ENCODE measurements at places on chromosomes 6 and 20.

DNA sequence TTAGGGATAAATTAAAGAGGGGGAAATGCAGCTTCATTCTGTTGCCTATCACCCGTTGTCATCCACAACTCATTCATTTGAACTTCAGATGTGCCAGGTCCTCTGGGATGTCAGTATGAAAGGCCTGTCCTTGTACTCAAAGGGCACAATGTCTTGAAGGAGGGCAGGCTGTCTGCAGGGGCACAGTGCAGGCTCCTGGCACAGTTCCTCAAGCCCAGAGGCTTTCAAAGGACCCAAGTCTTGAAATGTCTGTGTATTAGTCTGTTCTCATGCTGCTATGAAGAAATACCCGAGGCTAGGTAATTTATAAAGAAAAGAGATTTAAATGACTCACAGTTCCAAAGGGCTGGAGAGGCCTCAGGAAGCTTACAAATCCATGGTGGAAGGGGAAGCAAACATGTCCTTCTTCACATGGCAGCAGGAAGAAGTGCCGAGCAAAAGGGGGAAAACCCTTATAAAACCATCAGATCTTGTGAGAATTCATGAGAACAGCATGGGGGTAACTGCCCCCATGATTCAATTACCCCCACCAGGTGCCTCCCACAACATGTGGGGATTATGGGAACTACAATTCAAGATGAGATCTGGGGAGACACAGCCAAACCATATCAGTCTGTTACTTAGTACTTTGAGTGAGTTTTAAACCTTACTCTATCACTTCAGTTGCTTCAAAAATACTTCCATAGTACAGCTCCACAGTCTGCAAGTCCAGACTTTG, 9.4 kb downstream of the SNX9 start:
- DNase-seq = no peak

- no peak for DNase-seq
Measured at GRCh38 chr20:36786663-36787062, 13.1 kb upstream of the DSN1 start.

GRCh38 chr6:36740818-36741179, 43.2 kb downstream of the RAB44 start:
- no peak for DNase-seq

GRCh38 chr20:36411861-36412454, 105.8 kb downstream of the DLGAP4 start:
- DNase-seq = no peak

DNA sequence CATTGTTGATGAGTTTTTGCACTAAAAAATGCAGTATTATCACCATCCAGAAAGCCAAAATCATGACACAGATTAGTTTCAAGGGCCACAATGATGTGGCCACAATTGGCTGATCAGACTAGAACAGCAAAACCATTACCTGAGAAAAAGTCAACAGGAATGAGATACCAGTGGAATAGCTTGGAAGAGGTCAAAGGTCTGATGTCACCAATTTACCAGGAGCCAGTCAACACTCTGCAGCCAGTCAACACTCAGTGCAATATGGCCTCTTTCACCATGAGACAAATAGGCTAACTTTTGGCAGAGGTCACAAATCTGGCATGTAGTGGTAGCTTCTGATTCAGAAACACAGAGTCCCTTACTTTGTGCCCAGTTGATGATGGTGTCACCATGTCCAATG, 7.5 kb upstream of the ASIP start:
- DNase-seq = no peak

- no peak for DNase-seq
Measured at GRCh38 chr6:54289426-54289825, 18.8 kb upstream of the TINAG start.

- DNase-seq = no peak
Measured at GRCh38 chr6:108903796-108904195, 55.6 kb downstream of the ARMC2 start.

GRCh38 chr6:63440594-63440993, 120.8 kb upstream of the LGSN start:
- DNase-seq = no peak

DNA sequence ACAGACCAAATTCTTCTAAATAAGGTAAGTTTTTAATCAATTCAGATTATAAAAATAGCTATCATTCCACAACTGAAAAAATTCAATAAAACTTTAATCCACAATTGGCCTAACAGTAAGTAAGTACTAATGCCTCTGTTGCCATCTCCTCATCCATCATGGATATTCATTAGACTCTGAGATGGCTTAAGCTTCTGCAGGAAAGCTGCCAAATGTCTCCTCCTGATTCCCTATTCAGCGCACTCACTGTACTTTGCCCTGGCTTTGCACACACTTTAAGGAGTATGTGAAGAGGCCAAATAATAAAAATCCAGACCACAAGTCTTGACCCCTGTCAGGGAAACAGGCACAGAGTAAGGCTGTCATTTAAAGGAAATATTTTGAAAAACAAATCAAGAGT, 23.6 kb downstream of the PGM3 start:
- no peak for DNase-seq

- DNase-seq = no peak
Measured at GRCh38 chr6:71043902-71044301, 87.0 kb upstream of the B3GAT2 start.

DNA sequence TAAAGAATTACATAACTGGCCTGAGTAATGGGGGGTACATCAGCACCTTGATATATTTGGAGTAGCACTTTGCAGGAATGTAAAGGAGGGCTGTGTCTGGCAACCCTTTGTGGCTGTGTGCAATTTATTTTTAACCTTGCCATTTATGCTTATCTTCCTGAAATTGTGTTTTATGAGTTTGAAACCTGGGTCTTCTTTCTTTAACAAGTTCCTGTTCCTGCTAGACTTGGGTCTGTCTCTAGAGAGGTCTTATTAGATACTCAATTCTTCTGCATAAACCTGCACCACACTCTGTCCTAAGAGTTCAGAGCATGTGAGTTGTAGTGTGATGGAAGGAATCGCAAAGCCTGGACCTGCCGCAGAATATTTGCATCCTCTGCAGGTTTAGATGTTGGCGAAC, 181.0 kb downstream of the JARID2 start:
- no peak for DNase-seq

DNA sequence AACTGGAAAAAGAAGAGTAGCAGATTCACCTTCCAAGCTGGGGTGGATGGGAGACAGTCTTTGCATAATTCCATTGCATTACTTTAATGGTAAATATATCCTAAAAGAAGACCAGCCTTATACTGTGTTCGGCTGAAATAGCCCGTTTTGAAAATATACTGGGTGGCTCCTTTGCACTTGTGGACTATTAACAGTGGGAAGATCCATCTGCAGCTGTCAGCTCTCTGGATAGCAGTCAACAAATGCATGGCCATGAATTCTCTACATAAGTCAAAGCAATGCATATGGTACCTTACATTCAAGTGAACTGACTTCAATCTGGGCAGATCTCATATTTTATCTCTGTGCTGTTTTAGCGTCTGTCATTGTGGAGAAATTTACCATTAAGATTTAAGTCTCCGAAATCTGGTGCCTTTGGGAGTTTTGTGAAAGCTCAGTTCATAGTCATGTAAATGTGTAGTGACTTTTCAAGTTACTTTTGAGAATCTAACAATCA, 400.6 kb upstream of the RNF217 start:
- DNase-seq = no peak

GRCh38 chr6:107624050-107624449, 134.1 kb downstream of the SOBP start:
- no peak for DNase-seq

DNA sequence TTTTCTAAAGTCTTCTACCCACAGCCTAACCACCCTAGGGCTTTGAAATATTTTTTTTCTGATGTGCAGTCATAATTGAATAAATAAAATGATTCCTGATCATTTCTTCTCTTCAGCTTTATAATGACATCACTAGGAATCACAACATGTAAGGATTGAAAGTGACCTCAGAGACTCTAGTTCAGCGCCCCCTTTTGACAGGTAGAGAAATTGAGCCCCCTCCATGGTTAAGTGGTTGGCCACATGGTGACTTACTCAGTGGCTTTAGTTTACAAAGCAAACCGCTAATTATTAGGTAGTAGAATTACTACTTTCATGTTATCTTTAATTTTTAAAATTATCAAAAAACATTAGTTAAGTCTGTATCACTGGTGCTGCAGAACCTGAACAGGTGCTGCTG, 13.3 kb upstream of the SLC2A12 start:
- no peak for DNase-seq

DNA sequence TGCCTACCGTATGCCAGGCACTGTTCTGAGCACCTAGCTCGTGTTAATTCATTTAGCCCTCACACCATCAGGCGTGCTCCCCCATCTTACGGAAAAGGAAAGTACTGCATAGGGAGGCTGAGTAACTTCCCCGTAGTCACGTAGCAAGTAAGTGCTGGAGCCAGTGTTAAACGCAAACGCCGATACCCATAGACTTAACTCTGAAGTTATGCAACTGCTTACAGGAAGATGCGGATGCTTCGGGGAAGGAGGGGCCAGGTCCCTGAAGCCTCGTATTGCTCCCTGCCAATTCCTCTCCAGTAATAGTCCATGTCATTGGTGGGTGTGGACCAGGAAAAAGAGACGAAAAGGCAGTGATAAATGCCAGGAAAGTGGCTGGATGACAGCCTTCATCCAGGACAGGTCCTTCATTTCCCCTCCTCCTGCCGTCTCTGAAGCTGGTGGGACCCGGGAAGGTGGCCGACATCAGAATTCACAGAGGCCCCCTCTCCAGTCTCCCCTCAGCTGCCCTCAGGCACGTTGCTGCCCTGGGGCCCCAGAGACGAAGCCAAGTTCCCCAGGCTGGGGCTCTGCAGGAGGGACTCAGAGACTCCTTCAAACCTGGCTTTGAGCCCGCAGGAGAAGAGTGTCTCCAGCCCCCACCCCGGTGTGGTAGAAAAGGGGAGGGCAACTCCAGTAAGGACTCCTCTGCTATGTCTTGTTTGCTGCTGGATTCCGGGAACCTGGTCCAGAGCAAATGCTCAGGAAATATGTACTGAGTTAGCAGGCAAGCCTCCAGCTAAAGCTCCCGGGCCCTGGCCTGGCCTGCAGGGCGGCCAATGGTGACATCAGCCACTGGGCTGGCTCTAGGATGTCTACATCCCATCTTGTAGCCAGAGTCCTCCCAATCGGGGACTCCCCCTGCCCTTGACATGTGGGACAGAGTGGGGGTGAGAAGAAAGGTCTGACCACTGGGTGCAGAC, 37.8 kb downstream of the RAB44 start:
- DNase-seq = peak; percentile 52

DNA sequence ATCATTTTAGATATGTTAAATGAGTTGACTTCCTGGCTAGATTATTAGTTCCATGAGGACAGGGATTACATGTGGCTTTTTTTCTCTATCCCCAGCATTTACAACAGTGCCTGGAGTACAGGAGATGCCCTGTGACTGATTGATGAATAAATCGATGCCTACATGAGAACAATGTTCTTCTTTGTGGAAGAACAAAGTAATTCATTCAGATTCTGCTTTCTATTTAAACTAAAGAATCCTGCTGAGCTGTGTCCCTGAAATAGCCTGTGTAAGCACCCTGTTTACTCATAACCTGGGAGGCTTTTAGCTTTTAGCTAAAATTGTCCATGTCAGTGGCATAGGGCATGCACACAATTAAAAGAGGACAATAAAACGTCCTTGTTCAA, 125.1 kb upstream of the BTBD3 start:
- no peak for DNase-seq

GRCh38 chr6:149316108-149316727, 1.3 kb upstream of the TAB2 start:
- DNase-seq = no peak

DNA sequence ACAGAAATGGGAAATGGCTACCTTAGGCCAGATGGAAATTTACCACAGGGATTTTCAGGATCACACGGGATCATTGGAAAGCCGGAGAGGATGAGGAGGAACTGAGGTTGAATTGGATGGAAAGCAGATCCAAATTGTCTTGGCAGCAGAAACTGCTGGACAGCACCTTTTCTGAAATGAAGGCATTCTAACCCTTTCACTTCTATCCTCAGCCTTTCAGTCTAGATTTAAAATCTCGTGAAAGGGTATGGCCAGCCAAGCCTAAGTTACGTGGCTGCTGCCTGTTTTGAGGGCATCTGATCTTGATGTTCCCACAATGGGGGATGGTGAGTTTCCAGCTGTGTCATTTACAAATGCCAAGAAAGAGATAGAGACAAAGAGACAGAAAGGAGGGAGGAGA, 358.2 kb downstream of the KIF16B start:
- DNase-seq = no peak

DNA sequence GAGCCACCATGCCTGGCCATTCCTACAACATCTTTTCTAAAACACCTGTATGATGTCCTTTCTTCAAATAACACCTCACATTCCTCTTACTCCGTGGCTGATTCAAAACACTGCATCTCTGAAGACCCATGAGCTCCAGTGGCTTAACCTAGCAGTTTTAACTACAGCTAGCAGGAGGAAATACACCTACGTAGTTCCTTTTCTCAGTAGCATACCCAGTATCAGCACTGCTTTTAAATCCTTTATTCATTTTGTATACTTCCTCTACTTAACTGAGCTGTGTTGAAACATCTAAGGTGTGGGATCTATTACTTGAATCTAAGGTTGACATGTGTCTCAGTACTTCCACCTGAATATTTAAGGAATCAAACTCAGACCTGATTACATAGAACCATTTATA, 113.6 kb upstream of the CCDC28A start:
- DNase-seq = no peak

DNA sequence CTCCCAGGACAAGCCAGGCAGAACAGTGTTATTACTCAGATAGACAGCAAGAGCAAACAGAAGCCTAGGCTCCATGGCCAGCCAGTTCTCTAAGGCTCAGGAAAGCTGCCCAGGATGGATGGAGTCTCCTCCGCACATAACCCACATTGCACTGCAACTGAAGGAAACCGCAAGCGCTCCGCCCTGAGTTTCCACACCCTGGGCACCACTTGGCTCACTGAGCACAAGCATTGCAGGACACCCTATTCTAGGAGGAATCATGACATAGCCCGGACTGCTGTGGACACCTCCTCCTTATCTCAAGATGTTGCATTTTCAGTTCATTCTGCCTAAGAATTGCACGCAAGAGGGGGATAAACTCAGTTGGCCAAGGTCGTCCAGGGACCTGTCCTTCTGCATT, 42.9 kb downstream of the LINC00237 start:
- DNase-seq = no peak

DNA sequence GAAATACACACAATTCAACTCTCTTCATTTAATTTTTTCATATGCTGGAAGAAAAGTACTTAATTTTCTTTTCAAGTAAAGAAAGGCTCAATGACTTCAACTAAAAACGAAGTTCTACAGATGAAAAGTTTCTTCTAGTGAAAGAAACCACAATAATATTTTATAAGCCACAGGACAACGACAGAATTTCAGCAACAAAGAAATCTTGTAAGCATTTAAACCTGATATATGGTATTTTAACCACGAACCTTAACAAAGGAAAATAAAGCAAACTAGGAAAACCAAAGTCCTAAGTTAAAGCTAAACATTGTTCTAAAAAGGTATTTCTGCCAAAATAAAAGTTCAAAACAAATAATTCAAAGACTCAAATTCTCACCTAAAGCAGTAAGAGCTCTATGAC, 24.6 kb upstream of the DST start:
- DNase-seq = no peak

Data from BJ (cell line).